NCI-H1930 (cell line): ENCODE measurements at places on chromosomes 4 and X.
A peak's percentile ranks its signal among the peaks of the same experiment; 100 is the strongest.

DNA sequence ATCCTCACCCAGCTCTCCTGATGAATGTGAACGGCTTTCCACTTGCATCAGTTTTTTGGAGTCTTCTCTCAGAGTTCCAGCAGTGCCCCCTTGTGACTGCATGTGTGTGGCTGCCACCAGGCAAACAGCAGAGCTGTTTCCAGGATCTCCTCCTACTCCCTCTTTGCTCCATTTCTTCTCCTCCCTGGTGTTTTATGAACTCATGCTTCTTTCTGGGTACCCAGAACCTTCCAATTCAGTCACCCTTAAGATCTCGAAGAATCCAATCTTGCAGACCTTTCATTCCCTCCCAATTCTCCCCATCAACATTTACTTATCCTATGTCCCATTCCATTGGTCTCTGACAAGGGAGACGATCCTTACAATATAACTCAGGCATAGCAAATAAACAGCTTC lies 6.8 kb upstream of the TCEANC start:
- peak; percentile 6 for DNase-seq

DNA sequence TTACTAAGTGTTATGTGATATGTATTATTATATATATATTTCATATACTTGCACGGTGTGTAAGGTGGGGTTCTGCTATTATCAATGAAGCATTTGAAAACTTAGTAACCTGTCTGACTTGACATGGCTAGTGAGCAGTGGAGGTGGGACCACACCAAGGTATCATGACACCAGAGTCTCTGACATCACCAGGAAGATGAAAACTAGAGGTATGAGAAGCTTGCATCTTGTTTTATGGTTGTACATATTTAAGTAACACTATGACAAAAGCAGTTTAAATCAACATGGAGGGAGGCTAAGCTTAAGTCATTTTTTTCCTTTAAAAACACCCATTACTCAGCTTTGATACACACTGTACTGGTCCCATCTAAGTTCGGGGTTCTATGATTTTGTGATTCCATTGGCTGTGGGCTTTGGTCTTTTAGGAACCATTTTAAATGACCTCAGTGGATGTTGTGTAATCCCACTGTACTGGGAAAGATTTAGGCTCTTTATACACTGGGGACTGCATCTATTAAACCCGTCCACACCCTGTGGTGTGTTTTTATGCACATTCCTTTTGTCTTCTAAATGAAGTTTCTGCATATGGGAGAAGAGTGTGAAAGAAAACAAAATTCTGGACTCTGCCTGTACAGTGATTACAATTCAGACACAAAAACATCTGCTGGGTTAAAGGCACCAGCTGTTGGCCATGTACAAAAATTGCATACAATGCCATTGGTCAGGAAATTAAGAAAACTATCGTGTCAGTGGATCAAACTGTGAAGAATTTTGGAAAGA lies 570.6 kb downstream of the SPRY1 start:
- no peak for DNase-seq

GRCh38 chrX:70423936-70424675 lies 992 bp downstream of the GDPD2 start:
- DNase-seq = no peak

DNA sequence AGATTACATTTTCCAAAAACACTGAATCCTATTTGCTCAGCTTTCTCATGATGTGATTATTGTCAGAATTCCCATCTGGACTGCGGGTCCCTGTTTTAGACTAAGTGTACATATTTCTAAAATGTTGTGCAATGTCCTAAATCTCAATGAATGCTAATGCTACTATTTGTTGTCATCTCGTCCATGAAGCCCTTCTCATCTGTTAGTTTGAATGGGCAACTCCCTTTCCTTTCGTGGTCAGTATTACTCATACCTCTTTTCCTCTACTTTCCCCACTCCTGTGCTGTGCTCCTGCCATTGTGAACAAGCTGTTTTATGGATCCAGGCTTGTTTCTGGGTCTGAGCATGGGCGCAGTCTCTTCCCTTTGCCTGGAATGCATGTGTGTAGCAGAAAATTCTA lies 91.0 kb downstream of the MID1 start:
- no peak for DNase-seq

GRCh38 chrX:24264383-24264782 lies 49.5 kb downstream of the SUPT20HL2 start:
- no peak for DNase-seq

DNA sequence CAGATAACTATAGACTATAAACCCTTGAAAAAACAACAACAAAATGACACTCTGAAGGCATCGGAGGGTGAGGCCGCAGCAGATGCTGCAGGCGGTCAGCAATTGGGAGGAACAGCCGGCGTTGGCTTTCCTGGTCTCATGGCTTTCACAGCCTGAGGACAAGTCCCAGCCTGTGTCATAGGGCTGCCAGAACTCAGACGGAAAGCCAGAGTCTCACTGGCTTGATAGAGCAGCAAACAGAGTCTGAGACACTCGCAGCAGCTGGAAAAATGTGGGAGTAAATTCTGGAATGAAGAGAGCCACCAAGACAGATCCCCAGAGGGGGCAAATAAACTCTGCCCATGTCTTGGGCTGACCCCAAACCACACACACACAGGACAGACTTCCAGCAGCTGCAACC lies 86.3 kb downstream of the PPP2R2C start:
- DNase-seq = no peak
